Right atrium auricular region (tissue), 2 donors: ENCODE measurements at places on chromosomes 4 and X. TPM values are rescaled to one million over a fixed set of nuclear protein-coding genes. Genes with fewer than 3 reads are reported as not detected.

- DNase-seq: no peak
Observed at GRCh38 chr4:14184265-14184664, 556.7 kb upstream of the BOD1L1 start.

DNA sequence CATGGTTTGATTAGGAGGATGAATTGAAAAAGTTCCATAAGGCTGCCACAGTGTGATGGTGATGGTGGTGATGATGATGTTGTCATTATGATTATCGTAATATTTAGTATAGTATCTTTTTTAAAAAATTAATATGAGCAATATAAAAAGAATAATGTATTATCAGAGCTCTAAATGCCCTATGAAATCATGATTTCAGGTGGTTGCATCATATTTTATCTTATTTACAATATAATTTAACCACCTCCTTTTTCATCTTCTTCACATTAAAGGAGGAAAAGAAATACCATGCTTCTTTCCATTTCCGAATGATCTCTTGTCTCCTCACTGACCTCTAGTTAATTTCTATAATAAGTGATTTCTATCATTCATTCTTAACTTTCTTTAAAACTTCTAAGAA lies 225.9 kb downstream of the RAPGEF2 start:
- DNase-seq: no peak

DNA sequence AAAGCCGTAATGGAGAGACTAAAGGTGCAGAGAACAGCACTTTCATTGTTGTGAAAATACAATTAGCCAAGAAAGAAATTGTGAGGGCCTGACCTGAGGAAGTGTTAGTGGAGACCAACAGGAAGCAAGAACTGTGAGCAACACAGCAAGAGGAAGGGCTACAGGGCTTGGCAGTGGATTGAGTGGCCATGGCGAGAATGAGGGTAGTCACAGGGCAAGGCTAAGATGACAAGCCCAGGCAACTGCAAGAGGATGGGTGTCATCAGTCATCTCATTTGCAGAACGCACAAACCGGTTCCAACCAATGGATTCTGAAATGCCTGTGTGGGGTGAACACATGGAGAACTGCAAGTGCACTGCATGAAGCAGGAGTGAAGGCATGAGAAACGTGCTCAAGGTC lies 3.6 kb downstream of the SLC10A6 start:
- DNase-seq: no peak

PLS3 gene
- 40.1 TPM for total RNA-seq

DNA sequence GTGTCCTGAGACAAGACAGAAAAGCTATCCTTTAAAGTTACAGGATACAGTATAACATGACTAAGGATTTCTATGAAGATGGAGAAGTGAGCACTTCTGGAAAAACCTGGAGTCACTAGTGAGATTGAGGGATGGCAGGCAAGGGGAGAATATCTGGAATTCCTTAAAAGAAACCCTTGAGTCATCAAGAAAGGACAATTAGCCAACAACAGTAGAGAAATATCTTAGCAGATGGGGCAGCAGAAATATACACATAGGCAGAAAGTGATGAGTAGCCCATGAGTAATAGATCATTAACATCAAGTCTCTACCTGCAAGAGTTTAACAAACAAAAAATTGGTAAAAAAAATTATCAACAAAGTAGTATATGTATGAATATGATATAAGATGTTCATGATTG lies 858.8 kb upstream of the FRG1 start:
- no peak for DNase-seq

- no peak for DNase-seq
Observed at GRCh38 chr4:164483711-164484110, 270.2 kb upstream of the SMIM31 start.

GRCh38 chrX:19373351-19373891 lies 29.7 kb downstream of the PDHA1 start:
- no peak for DNase-seq

MAGEB10 gene
- not detected for total RNA-seq

DNA sequence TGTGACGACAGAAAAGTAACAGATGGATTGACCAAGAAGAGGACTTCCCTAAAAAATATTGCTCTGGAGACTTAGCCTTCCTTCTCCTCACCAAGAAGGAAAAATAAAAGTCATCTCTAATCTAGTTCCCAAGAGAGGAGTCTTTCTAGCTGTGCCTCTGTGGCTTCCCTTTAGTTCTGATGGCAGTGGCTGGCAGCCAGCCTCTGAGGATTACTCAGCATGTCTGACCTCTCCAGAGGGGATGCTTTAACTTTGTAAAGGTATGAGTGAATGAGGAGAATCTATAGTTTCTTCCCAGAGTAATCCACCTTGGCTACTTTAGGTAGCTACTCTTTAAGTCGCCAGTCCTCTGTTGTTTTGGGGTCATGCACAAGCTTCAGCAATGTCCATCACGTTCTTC lies 163.9 kb upstream of the KIT start:
- no peak for DNase-seq

DNA sequence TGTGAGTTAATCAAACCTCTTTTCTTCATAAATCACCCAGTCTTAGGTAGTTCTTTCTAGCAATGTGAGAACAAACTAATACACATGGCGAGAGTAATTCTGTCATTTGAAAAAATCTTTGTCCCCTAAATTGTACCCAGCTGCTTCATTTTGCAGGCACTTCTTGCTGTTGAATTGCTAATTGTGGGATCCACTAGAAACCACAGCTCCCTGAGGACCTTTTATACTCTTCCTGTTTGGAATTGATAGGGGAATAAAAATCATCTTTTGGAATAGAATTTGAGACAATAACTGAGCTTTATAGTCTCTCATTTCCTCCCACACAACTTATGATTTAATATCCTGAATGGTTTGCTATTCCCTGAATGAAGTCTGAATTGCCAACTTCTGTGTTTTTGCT lies 170.2 kb downstream of the PACRGL start:
- DNase-seq: no peak

CYSLTR1 gene
- 1.1 TPM for total RNA-seq

- no peak for DNase-seq
Observed at GRCh38 chr4:2295900-2296442, 34.1 kb upstream of the MXD4 start.

DNA sequence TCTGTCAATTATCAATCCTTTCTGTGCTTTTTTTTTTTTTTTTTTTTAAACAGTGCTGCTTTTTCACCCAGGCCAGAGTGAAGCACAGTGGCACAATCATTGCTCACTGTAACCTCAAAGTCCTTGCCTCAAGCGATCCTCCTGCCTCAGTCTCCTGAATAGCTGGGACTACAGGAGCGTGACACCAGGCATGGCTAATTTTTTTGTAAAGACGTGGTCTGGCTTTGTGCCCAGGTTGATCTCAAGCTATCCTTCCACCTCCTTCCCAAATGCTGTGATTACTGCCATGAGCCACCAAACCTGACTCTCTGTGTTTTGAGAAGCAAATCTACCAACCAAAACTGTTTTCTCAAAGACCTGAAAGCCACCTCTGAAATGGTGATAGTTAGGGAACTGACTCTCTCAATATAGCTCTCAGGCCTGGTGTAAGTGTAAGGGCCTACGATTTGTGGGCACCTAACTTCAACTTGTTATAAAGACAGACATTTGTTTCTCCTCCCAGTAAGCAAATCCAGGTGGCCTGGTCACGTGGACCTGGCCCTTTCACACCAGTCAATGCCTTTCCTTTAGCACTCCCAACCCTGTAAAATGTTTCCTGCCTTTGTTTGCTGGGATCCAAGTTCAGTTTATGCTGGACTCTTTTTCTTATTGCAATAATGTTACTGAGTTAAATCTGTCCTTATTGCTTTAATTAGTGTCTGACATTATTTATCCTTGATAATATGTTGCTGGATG lies 2015.9 kb downstream of the PCDH7 start:
- DNase-seq: no peak

NOX1 gene
- total RNA-seq: not detected
